ENCODE measurements at places on chromosomes 6 and 20. TPM values are rescaled to one million over a fixed set of nuclear protein-coding genes. Genes with fewer than 3 reads are reported as not detected.

DNA sequence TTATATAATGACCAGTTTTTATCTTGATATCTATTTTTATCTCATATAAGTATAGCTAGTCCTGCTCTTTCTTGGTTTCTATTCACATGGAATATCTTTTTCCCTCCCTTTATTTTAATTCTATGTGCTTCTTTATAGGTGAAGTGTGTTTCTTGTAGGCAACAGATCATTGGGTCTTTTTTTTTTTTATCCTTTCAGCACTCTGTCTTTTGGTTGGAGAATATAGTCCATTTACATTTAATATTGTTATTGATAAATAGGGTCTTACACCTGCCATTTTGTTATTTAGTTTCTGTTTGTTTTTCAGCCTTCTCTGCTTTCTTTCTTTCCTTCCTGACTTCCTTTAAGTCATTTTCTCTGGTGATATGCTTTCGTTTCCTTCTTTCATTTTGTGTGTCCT lies 22.2 kb upstream of the LAMA2 start:
- no peak for DNase-seq

- no peak for DNase-seq
Measured at GRCh38 chr6:21395121-21395520, 198.4 kb upstream of the SOX4 start.

GRCh38 chr6:40536442-40536841 lies 50.7 kb downstream of the LRFN2 start:
- DNase-seq: no peak

Gene MYLK2
- not detected for total RNA-seq

- no peak for DNase-seq
Measured at GRCh38 chr6:153787341-153787606, 251.8 kb upstream of the OPRM1 start.

DNA sequence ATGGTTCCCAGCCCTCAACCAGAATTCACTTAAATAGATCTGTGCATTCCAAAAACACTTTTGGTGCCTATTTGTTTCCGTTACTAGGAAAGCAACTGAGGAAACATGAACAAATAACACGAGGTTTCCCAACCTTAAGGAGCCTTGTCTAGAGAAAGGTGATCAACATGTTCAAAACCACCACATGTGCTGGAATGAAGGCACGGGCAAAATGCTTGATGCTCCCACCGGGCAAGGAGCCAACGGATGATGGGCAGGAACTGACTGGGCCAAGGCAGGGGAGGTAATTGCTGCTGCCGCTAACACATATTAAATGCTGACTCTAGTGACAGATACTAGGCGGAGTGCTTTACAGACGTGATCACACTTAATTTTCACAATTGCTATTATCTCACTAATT lies 2.5 kb downstream of the MYLK4 start:
- DNase-seq: no peak

DNA sequence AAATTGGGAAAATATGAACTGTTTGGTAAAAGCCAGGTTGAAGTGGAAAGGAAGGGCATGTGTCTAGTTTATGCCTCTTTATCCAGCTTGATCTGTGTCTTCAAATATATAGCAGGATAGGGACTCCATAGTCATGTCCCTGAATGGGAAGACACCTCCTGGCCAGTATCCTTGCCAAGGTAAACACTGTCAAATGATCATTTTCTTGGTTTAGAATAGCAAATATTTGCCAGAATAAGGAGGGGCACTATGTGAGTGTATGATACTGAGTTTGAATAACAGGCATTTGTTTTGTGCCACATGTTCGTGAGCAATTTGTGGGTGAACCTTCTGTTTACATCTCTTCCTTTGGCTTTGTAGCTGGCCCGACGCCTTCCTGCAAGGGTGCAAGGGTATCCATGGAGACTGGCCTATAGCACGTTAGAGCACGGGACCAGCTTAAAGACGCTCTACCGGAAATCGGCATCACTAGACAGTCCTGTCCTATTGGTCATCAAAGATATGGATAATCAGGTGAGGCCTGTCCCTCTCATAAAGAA lies 34.2 kb upstream of the HINT3 start:
- no peak for DNase-seq

Gene CD164
- 166 TPM for total RNA-seq

DNA sequence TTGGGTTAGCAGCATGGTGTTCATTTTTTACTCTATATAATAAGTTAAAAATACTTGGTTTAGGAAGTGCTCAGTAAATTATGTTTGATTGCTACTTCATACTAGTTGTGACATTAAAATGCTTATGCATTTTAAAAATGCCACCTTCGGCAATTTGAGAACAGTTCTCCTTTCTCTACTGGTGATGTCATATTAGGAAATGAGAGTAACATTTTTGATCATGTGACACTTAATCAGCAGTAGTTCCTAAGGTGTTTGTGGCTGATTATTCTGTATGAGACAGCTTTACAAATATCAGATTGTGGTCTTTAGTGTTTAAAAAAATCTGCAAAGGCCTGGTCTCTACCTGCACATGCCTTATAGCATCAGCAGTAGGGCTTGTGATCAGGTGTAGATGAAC lies 4.4 kb downstream of the GZF1 start:
- DNase-seq: no peak

DNA sequence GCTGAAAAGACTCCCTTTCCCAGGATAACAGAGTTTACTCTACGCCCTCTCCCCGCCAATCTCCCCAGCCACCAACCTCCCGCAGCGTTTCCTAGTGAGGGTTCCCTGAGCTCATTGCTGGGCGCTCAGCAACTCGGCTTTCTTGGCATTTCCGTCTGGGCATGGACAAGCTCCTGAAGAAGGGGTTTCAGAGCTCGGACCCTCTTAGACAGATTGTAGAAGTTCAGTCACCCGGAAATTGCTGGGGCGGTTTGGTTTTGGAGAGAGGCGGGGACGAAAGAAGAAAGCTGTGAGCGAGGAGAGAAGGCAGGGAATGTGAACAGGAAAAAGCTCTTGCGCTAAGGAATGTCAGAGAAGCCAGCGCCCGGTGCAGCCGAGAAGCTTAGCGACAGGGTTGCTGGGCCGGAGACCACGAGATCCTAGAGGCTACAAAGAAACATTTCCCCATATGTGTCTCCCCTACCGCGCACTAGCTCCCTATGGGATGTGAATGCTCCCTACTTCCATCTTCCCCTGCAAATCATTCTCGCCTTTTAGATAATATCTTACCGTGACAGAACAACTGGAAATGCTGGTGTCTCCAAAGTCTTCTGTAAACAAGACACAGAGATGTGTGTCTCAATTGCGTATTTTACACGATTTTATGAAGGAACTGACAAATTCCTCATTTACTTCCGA lies 15.8 kb downstream of the POM121L2 start:
- no peak for DNase-seq

- DNase-seq: no peak
Measured at GRCh38 chr6:23213193-23213592, 643.8 kb downstream of the HDGFL1 start.
